ENCODE measurements at places on chromosomes 16 and 17. TPM values are rescaled to one million over a fixed set of nuclear protein-coding genes. Genes with fewer than 3 reads are reported as not detected.

The HSD17B1 gene
- 0.49 TPM for polyA plus RNA-seq

The OTOP3 gene
- polyA plus RNA-seq = not detected

The HOXB13 gene
- 0.70 TPM for polyA plus RNA-seq

The CACNG3 gene
- not detected for polyA plus RNA-seq

The CNTD1 gene
- polyA plus RNA-seq = 0.45 TPM

The NUPR1 gene
- polyA plus RNA-seq = 88.9 TPM

The MYH1 gene
- polyA plus RNA-seq = not detected

The EMP2 gene
- polyA plus RNA-seq = 57.8 TPM

The HBA2 gene
- 0.17 TPM for polyA plus RNA-seq

The KIF22 gene
- 43.0 TPM for polyA plus RNA-seq
